ENCODE measurements at places on chromosomes 1 and 21. TPM values are rescaled to one million over a fixed set of nuclear protein-coding genes. Genes with fewer than 3 reads are reported as not detected.

DNA sequence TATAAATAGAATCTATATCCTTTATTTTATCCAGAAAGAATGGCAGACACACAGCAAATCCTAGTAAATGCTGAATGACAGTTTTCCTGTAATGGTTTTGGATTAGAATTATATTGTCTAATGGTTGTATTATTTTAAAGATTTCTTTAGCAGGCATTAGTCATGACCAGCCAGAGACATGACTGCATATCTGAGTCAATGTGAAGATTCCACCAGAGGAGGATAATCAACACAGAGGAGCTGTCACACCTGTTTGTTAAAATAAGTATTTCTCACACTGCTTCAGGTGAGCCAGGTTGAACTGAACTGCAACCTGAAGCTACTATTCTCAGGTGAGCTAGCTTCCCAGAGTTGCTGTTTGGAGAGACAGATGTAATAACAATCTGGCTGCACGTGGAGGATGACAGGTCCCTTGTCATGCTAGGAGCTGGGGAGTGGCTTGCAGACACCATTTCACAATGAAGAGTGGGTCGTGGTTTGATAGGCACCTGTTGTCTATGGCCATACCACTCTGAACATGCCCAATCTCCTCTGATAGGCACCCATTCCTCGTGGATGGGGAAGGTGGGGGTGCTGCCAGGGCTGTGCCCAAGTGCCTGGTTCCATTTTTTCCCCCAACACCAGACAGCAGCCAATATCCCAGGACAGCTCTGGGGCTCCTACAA, 94.3 kb downstream of the KCNJ6 start:
- H3K27ac ChIP-seq = no peak overlapping the region
- no peaks in the 10 kb centered on the region for H3K4me1 ChIP-seq
- DNase-seq = no peak
- no peak overlapping the region for H3K4me3 ChIP-seq

CELF3 gene
- 1.2 TPM for total RNA-seq

GRCh38 chr1:220943319-220943996, 64.2 kb downstream of the HLX start:
- no peak overlapping the region for H3K27ac ChIP-seq
- peaks cover 63% of the 10 kb centered on the region for H3K27me3 ChIP-seq
- H3K4me3 ChIP-seq = no peak overlapping the region
- H3K36me3 ChIP-seq = no peaks in the 10 kb centered on the region
- no peaks in the 10 kb centered on the region for H3K4me1 ChIP-seq

GRCh38 chr1:205204552-205204951, 7.0 kb downstream of the DSTYK start:
- H3K36me3 ChIP-seq = peaks cover 1% of the 10 kb centered on the region
- H3K27me3 ChIP-seq = no peaks in the 10 kb centered on the region
- no peak overlapping the region for H3K27ac ChIP-seq
- H3K4me3 ChIP-seq = no peak overlapping the region
- H3K4me1 ChIP-seq = peaks cover 10% of the 10 kb centered on the region

- H3K36me3 ChIP-seq = peaks cover 6% of the 10 kb centered on the region
- peak overlapping the region; percentile 88 for H3K27ac ChIP-seq
- peaks cover 34% of the 10 kb centered on the region for H3K4me1 ChIP-seq
- DNase-seq = no peak
- H3K4me3 ChIP-seq = no peak overlapping the region
Measured at GRCh38 chr1:19926296-19927129, 3.1 kb upstream of the PLA2G2E start.

- no peaks in the 10 kb centered on the region for H3K4me1 ChIP-seq
- H3K4me3 ChIP-seq = no peak overlapping the region
- H3K36me3 ChIP-seq = no peaks in the 10 kb centered on the region
- DNase-seq = no peak
- H3K27ac ChIP-seq = no peak overlapping the region
Measured at GRCh38 chr1:188958461-188959115, 1519.1 kb downstream of the BRINP3 start.

- no peak for DNase-seq
- H3K4me1 ChIP-seq = peaks cover 28% of the 10 kb centered on the region
- H3K4me3 ChIP-seq = peak overlapping the region; percentile 92
- no peaks in the 10 kb centered on the region for H3K36me3 ChIP-seq
- peak overlapping the region; percentile 97 for H3K27ac ChIP-seq
Measured at GRCh38 chr1:228104526-228105269, 1.6 kb upstream of the C1orf35 start.

CDK18 gene
- total RNA-seq = 28.7 TPM

- peaks cover 29% of the 10 kb centered on the region for H3K4me1 ChIP-seq
- H3K27ac ChIP-seq = no peak overlapping the region
- H3K27me3 ChIP-seq = no peaks in the 10 kb centered on the region
- H3K4me3 ChIP-seq = no peak overlapping the region
- no peaks in the 10 kb centered on the region for H3K36me3 ChIP-seq
Measured at GRCh38 chr21:33690874-33691273, 48.6 kb downstream of the ITSN1 start.

C1orf87 gene
- total RNA-seq = not detected
